ENCODE measurements at places on chromosomes 2 and 18.
A peak's percentile ranks its signal among the peaks of the same experiment; 100 is the strongest.

DNA sequence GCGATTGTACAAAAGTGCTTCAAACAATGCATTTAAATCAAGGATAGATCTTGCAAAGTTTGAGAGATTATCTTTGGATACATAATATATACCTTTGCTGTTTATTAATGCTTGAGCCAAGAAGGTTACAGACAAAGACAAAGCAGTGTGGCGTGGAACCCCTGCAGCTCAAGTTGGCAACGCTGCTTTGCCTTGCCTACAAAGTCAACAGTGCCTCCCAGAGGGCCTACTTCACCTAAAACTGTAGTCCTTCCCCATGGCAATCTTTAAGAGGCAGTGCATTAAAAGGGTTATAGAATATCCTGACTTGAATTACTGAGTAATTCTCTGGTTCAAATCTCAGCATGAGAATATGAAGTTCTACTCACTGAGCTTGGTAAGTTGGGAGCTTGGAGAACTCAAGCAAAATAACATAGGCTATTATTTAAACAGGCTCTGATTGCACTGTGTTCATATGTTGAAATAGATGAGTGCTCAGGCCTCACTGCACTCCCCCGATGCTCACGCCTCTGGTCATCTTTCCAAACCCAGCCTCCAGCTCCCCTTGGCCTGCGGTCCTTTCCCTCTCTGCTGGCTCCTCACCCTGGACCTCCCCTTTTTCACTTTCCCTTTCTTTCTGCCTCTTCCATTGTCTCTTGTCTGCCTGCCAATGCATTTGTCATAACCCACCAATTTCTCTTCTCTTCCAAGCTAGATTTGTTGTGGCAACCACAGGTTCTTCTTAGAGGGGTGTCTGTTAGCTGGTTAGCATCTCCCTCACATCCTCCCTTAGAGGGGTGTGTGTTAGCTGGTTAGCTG is 96.5 kb downstream of the MYT1L start:
- peak; percentile 80 for DNase-seq

GRCh38 chr2:197128897-197129296 is 181.7 kb downstream of the ANKRD44 start:
- no peak for DNase-seq

GRCh38 chr2:119276864-119277263 is 53.2 kb downstream of the STEAP3 start:
- DNase-seq: no peak

- DNase-seq: no peak
These were observed 20.1 kb downstream of the ARID5A start for GRCh38 chr2:96556441-96557330.

DNA sequence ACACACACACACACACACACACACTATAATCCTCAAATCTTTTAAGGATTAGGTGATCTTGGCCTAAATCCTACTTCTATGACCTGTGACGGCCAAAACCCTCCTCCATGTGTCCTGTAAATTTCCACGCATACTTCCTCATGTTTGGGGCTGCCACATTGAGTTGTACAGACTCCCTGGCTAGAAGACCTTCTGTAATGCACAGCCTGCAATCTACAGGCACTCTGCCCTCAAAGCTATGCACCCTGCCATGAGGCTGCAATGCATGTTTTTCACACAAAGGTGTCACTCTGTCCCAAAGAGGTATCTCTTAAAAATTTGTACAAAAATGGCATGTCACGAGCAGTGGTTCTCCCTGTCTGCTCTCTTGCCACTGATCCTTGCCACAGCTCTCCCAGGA is 26.4 kb upstream of the B4GALT6 start:
- no peak for DNase-seq

DNA sequence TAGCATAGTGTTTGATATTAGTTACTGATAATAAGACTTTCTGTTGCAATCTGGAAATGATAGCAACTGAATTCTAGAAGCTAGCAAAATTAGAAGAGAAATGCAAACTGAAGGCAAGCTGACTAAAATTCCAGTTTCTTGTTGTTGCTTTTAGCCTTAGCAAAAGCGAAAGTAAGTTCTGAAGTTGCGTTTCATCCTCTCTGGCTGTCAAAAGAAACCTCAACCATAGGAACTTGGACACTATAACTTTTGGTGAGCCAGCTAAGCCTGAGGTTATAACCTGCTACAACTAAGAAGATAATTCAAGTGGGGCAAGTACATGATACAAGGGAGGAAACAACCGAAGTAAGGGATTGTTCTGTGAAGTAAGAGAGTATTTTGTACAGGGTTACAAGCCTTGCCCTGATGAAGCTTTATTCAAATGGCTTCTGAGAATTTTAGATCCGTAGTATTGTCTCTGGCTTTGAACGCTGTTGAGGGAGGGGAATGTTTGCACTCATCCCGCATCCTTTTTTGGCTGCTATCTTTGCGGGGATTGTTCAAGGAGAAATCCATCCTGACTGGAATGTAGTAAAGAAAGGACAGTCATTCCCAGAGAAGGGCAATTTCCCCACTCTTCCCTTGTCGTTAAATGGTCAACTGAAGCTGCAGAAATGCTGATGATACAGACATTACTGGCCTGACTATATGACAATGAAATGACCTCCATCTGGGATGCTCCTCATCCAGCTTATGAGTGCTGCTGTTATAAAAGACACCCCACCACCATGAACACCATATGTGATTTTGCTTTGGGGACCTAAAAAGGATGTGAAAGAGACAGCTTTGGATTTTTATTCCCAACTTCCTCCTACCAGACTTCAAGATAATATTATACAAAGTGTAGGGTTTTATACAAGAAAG is 7.0 kb upstream of the TMX3 start:
- no peak for DNase-seq

DNA sequence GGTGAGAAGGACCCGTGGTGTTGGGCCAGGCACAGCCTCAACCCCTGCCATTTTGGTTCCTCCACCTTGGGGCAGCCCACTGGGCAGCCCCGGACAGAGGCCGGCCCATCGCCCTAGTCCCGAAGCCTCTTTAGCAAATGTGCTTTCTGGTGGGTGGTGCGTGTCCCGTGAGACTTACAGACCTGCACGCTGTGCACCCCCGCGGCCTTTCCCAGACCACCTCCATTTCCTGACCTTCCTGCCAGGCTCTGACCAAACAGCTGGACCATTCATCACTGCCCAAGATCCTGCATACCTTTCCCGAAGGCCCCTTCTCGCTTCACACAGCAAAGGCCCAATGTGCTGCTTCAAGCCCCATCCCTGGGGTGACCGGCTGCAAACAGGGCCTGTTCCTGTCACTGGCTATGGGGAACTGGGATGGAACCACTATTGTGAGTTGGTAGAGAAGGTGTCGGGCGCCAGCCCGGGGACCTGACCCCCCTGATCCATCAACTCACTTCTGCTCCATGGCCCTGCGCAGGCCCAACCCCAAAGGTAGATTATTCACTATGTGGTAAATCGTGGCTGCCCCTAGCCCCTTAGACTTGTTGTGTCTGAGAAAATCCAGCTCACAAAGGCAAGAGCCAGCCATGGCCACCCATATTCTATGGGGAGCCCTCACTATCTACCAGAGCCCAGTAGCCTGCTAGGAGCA is 341.0 kb downstream of the EIPR1 start:
- no peak for DNase-seq

GRCh38 chr2:16203691-16204090 is 263.3 kb downstream of the MYCN start:
- no peak for DNase-seq

DNA sequence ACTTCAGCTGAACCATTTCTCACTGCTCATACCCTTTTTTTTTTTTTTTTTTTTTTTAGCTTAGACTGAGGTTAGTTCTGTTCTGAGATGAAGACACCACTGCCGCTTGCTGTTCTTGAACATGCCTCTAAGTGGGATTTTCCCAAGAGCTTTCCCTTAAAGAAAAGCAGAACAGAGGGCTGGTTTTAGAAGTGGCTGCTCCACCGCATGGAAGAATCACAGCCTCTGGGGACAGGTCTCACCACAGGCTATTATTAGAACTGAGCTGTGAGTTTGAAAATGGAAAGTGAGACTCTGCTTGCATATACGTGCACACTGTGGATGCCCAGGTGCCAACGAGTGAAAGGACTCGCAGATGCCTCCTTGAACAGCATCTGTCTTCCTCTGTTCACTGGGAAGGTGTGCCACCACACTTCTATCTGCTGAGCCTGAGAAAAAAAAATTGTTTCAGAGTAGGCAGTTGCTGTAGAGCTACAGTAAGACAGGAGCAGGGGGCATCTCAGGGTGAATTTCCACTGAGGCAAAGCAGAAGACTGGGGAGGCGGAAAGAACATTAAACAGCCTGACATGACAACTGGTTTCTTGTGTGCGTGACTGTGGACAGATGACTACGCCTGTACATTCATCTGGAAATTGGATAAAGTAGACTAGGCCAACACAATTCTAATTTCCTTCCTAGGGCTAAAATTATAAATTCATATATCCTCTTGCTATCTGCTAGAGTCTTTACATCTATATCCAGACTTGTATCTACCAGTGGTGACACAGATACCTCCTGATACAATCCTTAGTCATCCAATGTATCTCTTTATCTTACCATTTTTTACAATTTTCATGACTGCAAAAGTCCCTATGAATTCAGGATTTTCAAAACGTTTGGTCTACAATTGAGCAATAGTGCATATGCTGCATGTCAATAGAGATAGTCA is 1045.7 kb upstream of the CELF4 start:
- no peak for DNase-seq

DNA sequence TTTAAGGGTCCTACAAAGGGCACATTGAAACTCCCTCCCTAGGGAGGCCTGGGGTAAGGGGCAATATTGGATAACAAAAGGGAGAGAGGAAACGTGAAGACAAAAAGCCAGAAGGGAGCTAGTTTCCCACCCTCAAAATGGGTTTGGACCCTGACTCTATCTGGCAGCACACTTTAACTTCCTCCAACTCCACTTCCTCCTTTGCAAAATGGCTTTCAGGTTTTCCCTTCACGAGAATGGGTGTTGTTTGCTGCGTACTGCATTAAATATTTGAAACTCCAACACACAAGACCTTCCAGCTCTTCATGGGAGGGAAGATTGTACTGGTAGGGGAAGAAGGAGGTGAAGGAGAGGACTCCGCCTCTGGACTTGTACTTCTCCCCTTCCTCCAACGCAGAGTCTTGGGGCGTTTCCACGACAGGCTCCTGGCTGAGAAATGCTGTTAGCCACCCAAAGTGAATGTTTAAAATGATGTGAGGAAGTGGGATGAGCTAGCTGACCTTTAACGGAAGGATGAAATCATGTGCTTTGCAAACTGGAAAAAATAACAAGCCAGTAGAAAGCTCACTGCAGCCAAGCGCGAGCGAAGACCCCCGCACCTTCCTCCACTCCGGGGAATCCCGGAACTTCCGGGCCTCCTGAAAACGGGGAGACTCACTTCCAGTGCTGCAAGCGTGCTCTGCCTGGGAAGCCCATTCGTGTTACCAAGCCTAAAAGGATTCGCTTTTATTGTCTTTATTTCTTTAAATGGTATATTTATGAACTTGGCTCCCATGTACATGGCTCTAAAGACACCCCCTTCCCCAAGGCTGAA is 85.6 kb downstream of the VIT start:
- no peak for DNase-seq
